CD4-positive, CD25-positive, alpha-beta regulatory T cell (primary cell): ENCODE measurements at places on chromosomes 4 and X. TPM values are rescaled to one million over a fixed set of nuclear protein-coding genes. Genes with fewer than 3 reads are reported as not detected.

- no peak for DNase-seq
Measured at GRCh38 chr4:70721747-70722146, at the start of gene RUFY3. Gene RUFY3 (plus strand): TSS chr4:70721964. CDS start chr4:70722574, 610 bp downstream.

- no peak for DNase-seq
Measured at GRCh38 chr4:68257719-68258118, 12.2 kb upstream of the TMPRSS11B start.

Gene ODAPH
- total RNA-seq, result not detected

Gene ZBTB49
- 14.7 TPM for total RNA-seq

- DNase-seq, result no peak
Measured at GRCh38 chrX:133685822-133686221, 270.5 kb upstream of the GPC4 start.

Gene FAM9C
- total RNA-seq, result not detected

DNA sequence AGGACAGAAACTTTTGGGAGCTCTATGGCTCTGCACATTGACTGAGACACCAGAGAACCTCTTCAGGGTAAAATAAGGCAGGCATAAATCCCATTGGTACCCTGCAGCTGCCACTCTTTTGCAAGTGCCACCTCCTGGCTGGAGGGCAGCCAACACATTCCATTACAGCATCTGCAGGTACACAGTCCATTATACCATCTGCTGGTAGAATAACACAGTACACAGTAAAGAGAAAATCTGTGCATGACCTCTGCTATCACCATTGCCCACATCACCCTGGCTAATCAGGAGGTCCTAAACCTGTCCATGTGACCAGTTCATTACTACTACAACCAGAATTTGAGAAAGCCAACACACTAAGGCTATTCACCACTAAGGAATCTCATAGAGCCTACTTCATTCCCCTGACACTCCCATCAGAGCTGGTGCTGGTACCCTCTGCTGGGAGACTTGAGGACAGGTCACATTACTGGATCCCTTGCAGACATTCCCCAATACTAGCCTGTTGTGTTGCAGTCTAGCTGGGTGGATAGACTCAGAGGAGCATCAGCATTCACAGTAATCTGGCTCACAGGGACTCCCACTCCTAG lies 176.2 kb upstream of the TACR3 start:
- DNase-seq, result no peak

DNA sequence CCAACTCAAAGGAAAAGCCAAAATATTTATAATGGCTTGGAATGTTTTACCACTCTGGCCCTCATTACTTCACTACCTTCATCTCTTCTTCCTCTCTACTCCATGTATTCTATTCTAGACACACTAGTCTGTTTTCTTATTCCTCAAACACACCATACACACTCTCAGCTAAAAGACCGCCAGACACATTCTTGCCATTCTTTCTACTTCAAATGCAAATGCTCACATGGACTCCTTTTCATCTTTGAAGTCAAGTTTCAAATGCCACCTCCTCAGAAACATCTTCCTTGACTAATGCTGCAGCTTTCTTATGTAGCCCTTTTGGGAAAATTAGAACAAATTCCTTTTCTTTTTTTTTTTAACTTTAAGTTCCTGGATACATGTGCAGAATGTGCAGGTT lies 412.9 kb upstream of the FMR1 start:
- DNase-seq, result no peak
